ENCODE measurements at places on chromosomes 12 and 14.
A peak's percentile ranks its signal among the peaks of the same experiment; 100 is the strongest.

DNA sequence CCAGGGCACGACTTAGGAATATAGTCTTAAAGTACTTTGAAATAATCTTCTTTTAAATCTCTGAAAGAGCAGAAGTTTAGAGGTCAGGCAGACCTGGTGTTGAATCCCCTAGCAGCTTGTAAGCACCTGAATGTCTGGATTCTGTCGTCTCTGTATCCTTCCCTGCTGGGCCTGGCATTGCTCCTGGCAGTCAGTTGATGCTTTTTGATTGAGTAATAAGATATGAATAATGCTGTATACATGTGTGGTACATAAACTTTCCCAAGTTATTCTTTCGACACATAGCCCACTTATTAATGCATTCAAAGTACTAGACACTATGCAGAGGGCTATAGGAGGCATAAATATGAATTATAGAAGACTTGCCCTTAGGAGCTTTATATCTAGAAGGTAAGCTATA is 31.4 kb downstream of the EVL start:
- DNase-seq: no peak

- no peak for DNase-seq
Measured at GRCh38 chr12:12265035-12265434, 1.8 kb downstream of the LRP6 start.

- no peak for DNase-seq
Measured at GRCh38 chr12:21989819-21990412, 48.7 kb upstream of the ABCC9 start.

DNA sequence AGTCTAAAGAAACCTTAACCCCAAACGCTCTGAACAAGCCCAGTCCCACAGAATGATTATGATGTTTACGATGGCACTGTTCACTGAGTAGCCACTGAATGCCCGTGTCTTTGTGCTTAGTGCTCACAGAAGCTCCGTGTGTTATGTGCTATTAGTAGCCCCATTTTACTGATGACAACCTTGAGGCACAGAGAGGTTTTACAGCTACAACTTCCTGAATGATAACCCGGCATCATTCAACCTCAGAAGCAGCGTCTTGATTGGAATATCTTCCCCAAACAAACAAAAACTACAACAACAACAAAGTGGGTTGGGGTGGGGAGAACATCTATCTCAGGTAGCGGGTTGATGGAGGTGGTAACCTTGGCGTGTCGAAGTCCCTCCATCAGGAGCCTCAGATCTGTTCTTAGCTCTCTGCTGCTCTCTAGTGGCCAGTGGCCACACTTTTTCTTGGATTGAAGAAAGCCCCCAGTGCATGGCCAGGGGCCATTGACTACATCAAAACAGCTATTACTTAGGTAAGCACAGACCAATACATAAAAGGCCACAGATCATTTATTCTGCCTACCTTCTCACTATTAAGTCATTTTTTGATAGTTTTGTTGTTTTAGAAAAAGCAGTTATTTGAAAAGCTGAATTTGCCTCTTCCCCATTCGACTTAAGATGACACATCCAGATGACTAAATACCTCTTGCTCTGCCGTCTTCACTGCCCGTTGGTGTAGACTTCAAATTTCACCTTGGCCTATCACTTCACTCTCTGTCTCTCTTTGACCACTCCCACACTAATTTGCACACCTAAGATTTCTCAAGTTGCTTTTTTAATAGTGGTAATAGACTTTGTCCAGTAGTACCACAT is 376.9 kb downstream of the GALC start:
- peak; percentile 53 for DNase-seq

Data from dorsolateral prefrontal cortex (tissue), 122 donors.